ENCODE measurements at places on chromosomes 16 and 17.

- no peak for DNase-seq
Observed at GRCh38 chr17:20184977-20185619, 175.9 kb downstream of the SPECC1 start.

- DNase-seq, result no peak
Observed at GRCh38 chr17:45307290-45308015, 9.4 kb downstream of the MAP3K14 start.

DNA sequence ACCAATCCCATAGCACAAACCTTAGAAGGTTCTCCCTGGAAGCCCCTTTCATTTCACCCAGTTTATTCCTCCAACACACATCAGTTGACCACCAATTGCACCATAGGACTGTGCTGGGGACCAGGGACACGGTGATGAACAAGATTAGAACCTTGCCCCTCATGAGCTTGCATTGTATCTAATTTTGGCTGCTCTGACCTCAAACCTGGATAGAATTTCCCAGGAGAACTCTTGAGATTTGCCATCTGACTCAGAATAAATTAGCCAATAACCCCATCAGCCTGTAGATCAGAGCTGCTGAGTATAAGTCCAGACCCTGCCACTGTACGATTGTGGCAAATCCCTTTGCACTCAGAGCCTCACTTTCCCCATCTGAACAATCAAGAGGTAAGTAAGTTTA, 52.1 kb downstream of the CDH11 start:
- DNase-seq, result no peak

- DNase-seq, result no peak
Observed at GRCh38 chr16:90057738-90058173, 19.4 kb downstream of the PRDM7 start.

DNA sequence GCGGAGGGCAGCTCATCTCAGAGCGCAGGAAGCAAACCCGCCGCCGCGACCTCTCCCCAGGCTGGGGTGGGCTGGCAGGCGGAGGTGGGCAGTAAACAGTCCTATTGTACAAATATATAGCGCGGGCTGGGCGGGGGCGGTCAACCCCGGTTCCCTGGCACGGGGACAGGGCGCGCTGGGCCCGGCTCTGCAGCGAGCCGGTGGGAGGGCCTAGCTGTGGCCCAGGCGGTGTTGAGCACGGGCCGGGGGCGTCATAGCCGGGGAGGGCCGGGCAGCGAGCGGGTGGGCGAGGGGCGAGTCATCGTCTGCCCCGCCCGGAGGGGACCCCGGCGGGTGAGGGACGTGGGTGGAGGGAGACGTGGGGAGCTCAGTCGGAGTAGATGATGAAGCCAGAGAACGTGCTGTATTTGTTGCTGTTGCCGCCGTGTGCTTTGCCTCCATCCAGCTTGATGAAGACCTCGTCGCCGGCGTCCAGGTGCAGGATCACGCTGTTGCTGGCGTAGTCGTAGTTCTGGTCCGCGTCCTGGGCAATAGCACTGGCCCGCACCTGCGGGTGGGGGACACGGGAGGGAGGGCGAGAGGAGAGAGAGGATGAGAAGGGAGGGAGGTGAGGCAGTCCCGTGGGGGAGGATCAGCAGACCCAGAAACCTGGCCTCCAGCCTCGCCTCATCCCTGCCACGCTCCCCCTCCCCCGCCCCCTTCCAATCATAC, 8.1 kb downstream of the C1QL1 start:
- DNase-seq, result no peak

DNA sequence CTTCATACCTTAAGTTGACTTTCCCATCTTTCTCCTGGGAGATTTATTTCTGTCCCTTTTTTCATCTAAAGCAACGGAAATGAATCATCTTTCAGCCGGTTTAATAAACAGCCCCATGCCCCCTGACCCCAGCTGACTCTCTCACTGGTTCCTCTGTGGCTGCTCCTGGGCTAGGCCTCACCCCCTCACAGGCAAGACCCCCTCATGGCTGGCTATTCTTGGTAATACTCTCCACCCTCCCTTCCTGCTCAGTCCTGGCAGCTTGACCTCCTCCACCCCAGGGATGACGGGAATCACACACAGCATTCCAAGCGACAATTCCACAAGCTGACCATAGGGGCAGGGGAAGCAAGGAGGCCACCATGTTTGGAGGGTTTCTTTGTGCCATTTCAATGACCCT, 1.5 kb upstream of the ADAP2 start:
- DNase-seq, result no peak

DNA sequence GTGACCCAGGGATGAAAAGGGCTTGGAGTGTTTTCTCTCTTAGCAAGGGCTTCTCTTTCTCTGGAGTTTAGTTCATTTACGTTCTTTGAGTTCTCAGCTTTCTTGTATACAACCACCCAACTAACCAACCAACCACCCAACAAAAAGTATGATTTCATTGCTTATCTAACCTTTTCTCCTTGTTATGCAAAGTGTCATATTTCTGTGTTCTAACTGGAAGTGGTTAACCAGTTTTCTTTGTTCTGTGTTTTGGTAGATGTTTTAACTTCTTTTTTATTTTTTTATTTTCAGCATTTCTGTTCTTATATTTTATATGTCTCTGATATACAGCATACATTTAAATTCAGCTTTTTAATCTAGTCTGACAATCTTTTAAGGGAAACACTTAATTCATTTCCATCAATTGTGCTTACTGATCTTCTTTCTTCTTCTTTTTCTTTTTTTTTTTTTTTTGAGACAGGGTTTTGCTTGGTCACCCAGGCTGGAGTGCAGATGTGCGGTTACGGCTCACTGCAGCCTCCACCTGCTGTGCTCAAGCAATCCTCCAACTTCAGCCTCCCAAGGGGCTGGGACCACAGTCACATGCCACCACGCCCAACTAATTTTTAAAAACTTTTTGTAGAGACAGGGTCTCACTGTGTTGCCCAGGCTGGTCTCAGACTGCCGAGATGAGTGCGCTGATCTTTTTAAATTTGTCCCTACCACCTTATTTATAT, 29.6 kb downstream of the NLK start:
- DNase-seq, result no peak

Measured in NCI-H187 (cell line).